Midbrain (tissue), 1 donor: ENCODE measurements at places on chromosomes 5 and 9.

DNA sequence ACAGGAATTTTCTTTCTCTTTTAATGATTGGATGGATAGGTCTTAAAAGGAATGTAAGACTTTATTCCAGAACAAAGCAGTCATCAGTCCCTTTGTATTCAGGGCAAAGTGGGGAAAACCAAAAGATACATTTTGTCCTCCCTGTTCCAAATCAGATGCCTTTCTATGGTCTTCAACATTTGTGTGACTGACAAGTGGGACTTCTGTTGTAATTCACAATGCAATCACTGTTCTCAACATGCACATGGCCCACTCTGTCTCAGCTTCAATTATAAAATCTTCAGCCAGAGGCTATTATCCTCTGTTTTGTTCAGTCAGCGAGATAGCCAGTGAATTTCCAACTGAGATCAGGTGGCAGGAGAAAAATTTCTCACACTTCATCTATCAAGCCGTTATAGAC is 95.5 kb upstream of the ERBIN start:
- DNase-seq, result peak; percentile 85

- DNase-seq, result no peak
These were observed 6.9 kb downstream of the ANXA6 start for GRCh38 chr5:151150471-151151262.

DNA sequence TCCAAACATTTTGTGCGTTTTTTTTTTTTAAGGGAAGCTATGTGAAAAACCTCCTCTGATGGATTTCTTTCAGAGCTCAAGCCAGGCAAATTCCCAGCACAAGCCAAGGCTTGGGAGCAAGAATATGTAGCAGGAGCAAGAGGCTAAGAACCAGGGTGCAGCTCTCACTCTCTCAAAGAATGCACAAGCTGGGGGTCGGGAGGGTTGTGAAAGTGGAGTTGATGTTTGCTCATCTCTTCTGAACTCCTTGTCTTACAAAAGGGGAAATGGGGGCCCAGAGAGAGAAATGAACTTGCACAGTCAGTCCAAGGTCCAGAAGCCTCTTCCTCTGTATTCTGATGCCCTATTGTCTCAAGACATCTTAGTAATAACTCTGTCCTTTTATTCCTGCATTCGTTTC is 7.7 kb upstream of the TRAF1 start:
- peak; percentile 12 for DNase-seq

DNA sequence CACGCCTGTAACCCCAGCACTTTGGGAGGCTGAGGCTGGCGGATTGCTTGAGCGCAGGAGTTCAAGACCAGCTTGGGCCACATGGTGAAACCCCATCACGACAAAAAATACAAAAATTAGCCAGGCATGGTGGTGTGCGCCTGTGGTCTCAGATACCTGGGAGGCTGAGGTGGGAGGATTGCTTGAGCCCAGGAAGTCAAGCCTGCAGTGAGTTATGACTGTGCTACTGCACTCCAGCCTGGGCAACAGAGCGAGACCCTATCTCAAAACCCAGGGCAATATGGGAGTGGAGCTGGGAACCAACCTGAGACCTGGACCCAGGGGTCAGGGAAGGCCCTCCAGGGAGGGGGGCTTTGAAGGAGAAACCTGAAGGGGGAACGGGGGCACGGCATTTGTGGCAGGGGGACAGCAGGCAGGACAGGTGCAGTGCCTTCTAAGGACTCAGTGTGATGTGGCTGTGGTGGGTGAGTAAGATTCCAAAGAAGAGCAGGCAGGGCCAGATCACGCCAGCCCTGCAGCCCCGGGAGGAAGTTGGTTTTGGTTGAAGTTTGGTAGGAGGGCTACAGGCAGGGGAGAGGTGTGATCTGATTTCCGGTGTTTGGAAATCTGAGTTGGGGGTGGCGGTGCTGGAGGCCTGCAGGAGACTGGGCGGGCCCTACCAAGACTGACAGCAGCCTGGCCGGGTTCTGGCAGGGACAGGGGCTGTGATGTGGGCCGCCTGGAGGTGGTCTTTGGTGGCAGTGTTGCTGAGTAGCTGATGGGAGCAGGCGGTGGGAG is 46.2 kb downstream of the NTNG2 start:
- DNase-seq, result no peak

DNA sequence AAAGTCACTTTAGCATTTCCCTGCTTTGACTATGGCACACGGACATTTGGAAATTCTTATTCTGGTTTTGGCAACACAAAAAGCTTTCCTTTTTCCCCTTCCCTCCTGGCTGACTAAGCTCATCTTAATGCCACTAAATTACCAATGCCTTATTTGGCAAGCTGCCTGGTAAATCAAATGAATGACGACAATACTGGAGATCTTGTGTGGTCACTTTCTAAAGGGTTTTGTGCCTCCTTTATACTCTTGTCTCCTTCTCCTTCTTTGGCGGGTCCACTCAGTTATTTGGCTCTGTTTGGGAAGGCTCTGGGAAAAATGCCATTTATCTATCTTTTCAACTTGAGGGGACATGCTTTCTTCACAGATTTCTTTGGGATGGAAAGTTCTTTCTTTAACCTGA is 34.9 kb downstream of the SH3GL2 start:
- peak; percentile 79 for DNase-seq

- DNase-seq, result peak; percentile 83
These were observed 48.9 kb downstream of the DYNC2I2 start for GRCh38 chr9:128607642-128608350.
